Left ventricle myocardium inferior (tissue), 1 donor: ENCODE measurements at places on chromosomes 1 and 21. TPM values are rescaled to one million over a fixed set of nuclear protein-coding genes. Genes with fewer than 3 reads are reported as not detected.

- no peak overlapping the region for H3K4me3 ChIP-seq
- peaks cover 40% of the 10 kb centered on the region for H3K36me3 ChIP-seq
- H3K27me3 ChIP-seq, result no peaks in the 10 kb centered on the region
- H3K4me1 ChIP-seq, result peaks cover 7% of the 10 kb centered on the region
Observed at GRCh38 chr1:10651793-10652192, 144.7 kb downstream of the CASZ1 start.

The HES3 gene
- not detected for total RNA-seq

- DNase-seq, result no peak
- H3K4me3 ChIP-seq, result no peak overlapping the region
- H3K27me3 ChIP-seq, result peaks cover 48% of the 10 kb centered on the region
- H3K36me3 ChIP-seq, result no peaks in the 10 kb centered on the region
- H3K4me1 ChIP-seq, result no peaks in the 10 kb centered on the region
- H3K27ac ChIP-seq, result no peak overlapping the region
Observed at GRCh38 chr1:29548091-29548490, 311.8 kb downstream of the PTPRU start.

The CSMD2 gene
- total RNA-seq, result 0.14 TPM

- no peak for DNase-seq
- H3K36me3 ChIP-seq, result no peaks in the 10 kb centered on the region
- no peaks in the 10 kb centered on the region for H3K27me3 ChIP-seq
- peak overlapping the region; percentile 57 for H3K27ac ChIP-seq
- H3K4me1 ChIP-seq, result peaks cover 32% of the 10 kb centered on the region
Observed at GRCh38 chr1:212186427-212187207, 98.6 kb upstream of the PPP2R5A start.

DNA sequence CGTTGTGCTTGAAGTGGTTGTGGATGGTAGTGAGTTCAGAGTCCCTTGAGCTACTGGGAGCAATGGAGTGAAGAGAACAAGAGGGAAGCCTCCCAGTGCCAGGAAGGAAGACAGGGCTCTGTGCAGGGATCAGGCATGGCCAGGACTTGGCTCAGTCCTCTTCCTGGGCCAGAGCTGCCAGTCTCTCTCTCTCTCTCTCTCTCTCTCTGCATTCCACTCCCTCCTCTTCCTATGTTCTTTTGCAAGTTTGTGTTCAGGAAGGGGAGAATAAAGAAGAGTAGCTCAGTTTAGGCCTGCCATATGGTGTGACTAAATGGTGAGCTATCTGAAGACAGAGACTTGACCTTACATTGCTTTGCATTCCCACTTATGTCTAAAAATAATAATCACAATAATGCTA, 20.5 kb upstream of the RPTN start:
- no peak for DNase-seq
- no peaks in the 10 kb centered on the region for H3K36me3 ChIP-seq
- H3K4me1 ChIP-seq, result peaks cover 5% of the 10 kb centered on the region
- H3K27ac ChIP-seq, result no peak overlapping the region
- no peak overlapping the region for H3K4me3 ChIP-seq
- peaks cover 17% of the 10 kb centered on the region for H3K27me3 ChIP-seq

GRCh38 chr1:230822092-230822581, 46.2 kb downstream of the C1orf198 start:
- peak overlapping the region; percentile 91 for H3K27ac ChIP-seq
- H3K27me3 ChIP-seq, result no peaks in the 10 kb centered on the region
- peaks cover 74% of the 10 kb centered on the region for H3K4me1 ChIP-seq
- no peak overlapping the region for H3K4me3 ChIP-seq

GRCh38 chr1:5099558-5099957, 445.1 kb downstream of the AJAP1 start:
- H3K27me3 ChIP-seq, result peaks cover 44% of the 10 kb centered on the region
- no peak overlapping the region for H3K27ac ChIP-seq
- no peak overlapping the region for H3K4me3 ChIP-seq
- H3K36me3 ChIP-seq, result no peaks in the 10 kb centered on the region

DNA sequence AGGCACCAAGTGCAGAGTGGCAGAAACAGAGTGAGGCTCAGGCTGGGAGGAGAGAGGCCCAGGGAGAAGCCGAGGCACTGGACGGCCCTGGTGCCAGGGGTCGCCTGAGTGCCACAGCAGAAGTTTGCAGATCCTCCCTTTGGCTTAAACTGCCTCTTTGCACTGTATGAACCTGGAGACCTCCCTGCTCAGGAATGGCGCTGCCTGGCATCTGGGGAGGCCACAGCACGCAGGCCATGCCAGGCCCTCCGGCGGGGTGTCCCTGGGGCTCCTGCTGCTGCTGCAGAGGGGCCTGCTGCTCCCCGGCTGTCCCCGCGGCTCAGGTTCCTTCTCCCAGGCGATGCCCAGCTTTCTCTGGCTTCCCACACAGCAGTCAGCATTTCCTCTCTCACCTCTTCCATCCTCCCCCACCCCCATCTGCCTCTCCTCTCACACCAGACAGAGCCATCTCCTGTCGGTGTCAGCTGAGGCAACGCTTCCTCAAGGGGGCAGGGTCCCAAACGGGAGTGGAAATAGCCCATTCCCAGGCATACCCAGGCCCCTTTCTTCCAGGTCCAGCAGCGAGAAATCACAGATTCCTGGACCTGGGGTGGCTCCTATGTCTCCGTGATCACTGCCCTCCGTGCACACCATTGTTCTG, 35.2 kb downstream of the SYT6 start:
- H3K36me3 ChIP-seq, result no peaks in the 10 kb centered on the region
- peaks cover 37% of the 10 kb centered on the region for H3K27me3 ChIP-seq
- H3K27ac ChIP-seq, result no peak overlapping the region
- H3K4me3 ChIP-seq, result no peak overlapping the region
- no peak for DNase-seq
- H3K4me1 ChIP-seq, result no peaks in the 10 kb centered on the region

GRCh38 chr1:61953076-61953789, 211.0 kb downstream of the PATJ start:
- no peaks in the 10 kb centered on the region for H3K27me3 ChIP-seq
- H3K4me3 ChIP-seq, result peak overlapping the region; percentile 60
- H3K4me1 ChIP-seq, result peaks cover 19% of the 10 kb centered on the region

DNA sequence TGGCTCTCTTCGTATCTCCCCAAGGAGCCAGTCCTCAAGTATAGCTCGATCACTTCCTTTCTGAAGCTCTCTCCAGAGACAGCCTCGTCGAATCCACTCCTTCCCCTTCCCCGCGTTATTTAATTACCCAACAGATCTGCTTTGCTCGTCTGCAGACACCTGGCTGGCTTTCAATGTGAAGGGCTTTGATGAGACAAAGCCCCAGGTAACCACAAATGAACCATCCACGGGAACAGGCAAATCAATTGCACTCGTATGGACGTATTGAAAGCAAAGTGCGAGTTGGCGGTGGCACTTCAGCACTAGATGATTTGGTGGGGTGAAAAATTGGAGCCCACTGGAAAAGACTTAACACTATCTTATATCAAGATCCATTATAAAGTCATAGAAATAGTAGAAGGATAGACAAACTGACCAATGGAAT, 364 bp upstream of the BCAR3 start:
- no peaks in the 10 kb centered on the region for H3K27me3 ChIP-seq
- H3K4me3 ChIP-seq, result peak overlapping the region; percentile 95
- DNase-seq, result no peak
- H3K4me1 ChIP-seq, result peaks cover 61% of the 10 kb centered on the region

The OVAAL gene
- 5.3 TPM for total RNA-seq

DNA sequence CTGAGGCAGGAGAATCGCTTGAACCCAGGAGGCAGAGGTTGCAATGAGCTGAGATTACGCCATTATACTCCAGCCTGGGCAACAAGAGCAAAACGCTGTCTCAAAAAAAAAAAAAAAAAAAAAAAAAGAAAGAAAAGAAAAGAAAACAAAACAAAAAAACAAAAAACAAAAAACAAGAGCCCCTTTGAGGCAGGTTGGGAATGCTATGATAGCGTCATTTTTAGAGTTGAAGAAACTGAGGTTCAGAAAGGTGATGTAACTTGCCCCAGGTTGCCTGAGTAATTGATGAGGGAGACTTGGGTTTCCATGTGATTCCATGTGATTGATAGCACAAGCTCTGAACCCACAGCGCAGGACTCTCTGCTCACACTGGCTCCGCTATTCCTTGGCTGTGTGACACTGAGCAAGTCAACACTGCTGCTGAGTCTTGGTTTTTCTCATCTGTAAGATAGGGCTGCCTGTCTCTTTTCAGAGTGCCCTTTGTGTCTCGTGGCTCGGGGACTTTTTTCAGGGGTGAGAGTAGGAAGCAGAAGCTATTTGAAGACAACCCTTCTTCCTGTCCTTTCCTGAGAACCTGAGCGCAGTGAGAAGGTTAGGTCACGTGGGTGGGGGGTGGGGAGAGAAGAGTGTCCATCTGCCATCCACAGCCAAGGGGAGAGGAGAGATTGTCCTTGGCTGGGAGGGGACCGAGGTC, 2.5 kb downstream of the CNR2 start:
- no peak overlapping the region for H3K4me3 ChIP-seq
- H3K27me3 ChIP-seq, result peaks cover 50% of the 10 kb centered on the region
- no peak for DNase-seq

The NUDT4B gene
- not detected for total RNA-seq

DNA sequence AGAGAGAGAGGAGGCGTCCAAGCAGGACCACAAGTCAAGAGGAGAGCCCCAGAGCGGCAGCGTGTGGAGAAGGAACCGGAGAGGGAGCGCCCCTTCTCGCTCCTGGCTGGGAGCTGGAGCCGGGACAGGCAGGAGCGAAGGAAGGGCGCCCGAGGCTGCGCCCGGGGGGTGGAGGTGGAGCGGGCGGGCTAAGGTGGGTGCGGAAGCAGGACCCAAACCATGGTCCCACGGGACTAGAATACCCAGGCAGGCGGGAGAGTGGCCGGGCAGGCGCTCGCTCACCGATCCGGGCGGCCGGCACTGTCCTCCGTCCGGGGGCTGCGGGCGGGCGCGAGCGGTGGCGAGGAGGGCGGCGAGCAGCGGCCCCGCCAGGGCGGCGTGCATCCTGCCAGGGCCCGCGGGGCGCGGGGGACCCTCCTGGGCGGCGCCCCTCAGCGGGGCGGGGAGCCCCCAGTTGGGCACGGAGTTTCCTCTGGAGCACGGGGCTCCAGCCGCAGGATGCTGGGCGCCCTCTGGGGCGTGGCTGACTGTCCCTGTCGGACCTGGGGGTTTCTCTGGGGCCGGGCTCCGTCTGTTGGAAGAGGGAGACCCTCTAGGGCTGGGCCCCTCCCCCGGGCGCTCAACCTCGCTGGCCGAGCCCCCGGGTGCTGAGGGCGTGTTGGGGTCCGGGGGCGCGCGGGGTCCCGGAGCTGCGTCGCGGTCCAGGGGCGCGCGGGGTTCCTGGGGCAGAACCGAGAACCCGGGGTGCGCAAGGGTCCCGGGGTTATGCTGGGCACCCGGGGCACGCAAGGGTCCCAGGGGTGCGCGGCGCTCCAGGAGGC, 569 bp downstream of the TRABD2B start:
- no peaks in the 10 kb centered on the region for H3K36me3 ChIP-seq
- no peak for DNase-seq
- peak overlapping the region; percentile 73 for H3K4me3 ChIP-seq

DNA sequence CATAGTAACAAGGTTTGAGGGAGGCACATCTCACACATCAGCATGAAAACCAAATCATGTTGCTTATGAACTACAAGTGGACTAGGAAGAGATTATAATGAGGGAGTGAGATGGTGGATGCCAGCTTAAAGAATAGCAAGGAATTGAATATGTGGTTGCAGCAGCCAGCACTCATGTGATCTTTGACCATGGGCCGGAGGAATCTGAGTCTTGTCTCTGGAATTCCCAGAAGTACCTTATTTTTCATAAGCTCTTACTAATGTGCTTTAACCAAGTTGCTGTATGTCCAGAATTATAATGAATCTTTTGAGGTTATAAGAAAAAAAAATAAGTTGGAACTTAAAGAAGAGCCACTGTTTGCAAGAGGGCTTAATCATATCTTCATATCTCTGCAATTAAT, 97.0 kb downstream of the DISP1 start:
- H3K27me3 ChIP-seq, result no peaks in the 10 kb centered on the region
- no peak for DNase-seq
- peaks cover 29% of the 10 kb centered on the region for H3K4me1 ChIP-seq
- H3K36me3 ChIP-seq, result peaks cover under 1% of the 10 kb centered on the region

DNA sequence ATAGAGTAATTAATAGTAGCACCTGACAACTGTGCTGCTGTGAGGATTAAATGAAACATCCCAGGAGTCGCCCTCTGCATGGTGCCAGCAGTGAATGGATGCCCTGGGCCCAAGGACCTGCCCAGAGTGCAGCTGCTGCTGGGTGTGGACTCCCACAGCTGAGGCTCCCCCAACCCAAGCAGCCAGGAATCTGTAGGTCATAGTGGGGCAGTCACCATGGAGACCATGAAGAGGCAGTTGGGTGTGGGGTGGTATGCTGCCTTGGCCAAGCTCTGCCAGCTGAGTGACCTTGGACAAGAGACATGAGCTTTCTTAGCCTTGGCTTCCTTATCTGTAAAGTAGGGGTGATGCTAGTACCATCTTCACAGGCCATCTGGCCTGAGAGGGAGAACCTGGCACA, 9.4 kb downstream of the OLIG2 start:
- peaks cover 8% of the 10 kb centered on the region for H3K4me1 ChIP-seq
- no peaks in the 10 kb centered on the region for H3K36me3 ChIP-seq
- DNase-seq, result no peak
- no peak overlapping the region for H3K4me3 ChIP-seq

DNA sequence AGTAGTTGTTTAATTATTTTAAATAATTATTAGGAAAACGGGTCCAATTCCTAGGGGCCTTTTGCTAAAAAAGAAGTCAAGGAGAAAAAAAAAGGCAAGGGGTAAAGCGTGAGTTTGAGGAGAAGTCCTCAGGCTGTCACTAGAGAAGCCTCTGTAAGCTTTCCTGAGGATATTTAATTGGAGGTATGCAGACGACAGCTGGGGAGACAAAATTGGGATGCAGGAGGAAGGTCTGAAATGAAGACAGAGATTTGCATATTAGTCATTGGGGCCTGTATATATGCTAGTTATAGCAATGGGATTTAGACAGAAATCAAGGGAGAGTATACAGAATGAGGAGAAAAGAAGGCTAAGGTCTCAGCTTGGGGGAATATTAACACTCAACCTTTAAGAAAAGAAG, 8.6 kb downstream of the ATP6V1G3 start:
- H3K36me3 ChIP-seq, result no peaks in the 10 kb centered on the region
- H3K4me3 ChIP-seq, result no peak overlapping the region
- no peaks in the 10 kb centered on the region for H3K4me1 ChIP-seq
- no peaks in the 10 kb centered on the region for H3K27me3 ChIP-seq
- H3K27ac ChIP-seq, result no peak overlapping the region

DNA sequence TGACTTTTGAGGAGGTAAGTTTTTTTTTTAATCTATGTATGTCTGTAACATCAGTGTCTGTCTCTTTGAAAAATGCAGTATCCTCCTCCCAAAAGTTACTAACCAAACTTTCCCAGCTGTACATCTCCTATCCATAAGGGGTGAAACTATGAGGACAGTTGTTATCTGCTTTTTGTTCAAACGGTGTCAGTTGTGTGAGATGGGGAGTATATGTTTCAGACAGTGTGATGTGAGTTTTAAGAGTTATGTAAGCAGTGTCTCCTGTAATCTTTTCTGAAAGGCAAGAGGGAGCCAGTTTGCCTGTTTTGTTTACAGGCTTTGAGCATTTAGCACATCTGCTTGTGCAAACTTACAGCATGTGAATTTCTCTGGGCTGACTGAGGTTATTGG, 34.8 kb upstream of the CACYBP start:
- peak overlapping the region; percentile 68 for H3K27ac ChIP-seq
- no peaks in the 10 kb centered on the region for H3K27me3 ChIP-seq
- peaks cover 8% of the 10 kb centered on the region for H3K36me3 ChIP-seq
- H3K4me1 ChIP-seq, result peaks cover 57% of the 10 kb centered on the region
- no peak for DNase-seq
